ENCODE measurements at places on chromosomes 12 and 14. TPM values are rescaled to one million over a fixed set of nuclear protein-coding genes. Genes with fewer than 3 reads are reported as not detected.

- DNase-seq, result peak; percentile 76
Measured at GRCh38 chr12:30996255-30996654, 69.7 kb downstream of the TSPAN11 start.

KCNA5 gene
- not detected for total RNA-seq

GRCh38 chr12:57005980-57006808 is at the start of gene ZBTB39:
ZBTB39 (minus strand) TSS chr12:57006546; CDS start chr12:57004917, 1,629 bp downstream.
- DNase-seq, result peak; percentile 35

GRCh38 chr14:67821121-67821520 is 1.5 kb downstream of the RAD51B start:
- no peak for DNase-seq

DNA sequence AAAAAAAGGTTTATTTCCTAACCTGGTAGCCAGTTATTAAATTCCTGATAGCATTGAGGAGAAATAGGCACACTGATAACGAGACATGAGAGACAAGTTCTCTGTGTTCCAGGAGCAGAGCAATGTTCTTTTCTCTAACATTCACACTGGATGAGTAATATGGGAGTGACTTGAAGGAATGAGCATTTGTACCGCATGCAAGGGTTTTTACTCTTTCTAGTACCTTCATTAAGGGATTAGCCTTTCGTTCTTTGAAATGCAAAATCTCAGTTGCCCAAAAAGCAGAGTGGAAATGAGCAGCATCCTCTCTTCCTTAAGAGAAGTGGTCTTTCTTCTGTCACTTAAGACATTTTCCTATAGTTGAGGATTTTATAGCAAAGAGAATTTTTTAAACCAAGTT is 54.7 kb downstream of the FGD4 start:
- DNase-seq, result peak; percentile 67

GRCh38 chr14:19930617-19931016 is at the start of gene OR4K1:
OR4K1 (plus strand) TSS chr14:19930917; CDS start chr14:19935667, 4,750 bp downstream.
- no peak for DNase-seq

B4GALNT3 gene
- not detected for total RNA-seq

- no peak for DNase-seq
Measured at GRCh38 chr12:116065606-116066005, 211.9 kb downstream of the MED13L start.

NEUROD4 gene
- not detected for total RNA-seq

DNA sequence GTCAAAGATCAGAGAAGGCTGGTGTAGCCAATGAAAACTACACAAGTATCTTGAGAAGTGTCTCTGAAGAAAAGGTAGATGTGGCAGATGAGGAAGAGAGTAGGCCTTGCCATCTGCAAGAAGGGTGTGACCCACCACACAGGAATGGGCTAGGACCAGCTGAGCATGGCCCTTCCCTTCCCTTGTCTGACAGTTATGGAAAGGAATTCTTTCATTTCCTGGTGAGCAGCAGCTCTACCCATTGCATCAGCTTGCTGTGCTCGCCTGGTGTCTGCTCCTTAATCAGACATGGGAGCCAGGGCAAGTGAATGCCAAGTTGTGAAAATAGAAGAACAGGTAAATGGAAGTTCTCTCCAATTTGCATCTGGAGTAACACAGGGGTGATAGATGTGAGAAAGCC is 145.2 kb upstream of the KRR1 start:
- peak; percentile 95 for DNase-seq

DNA sequence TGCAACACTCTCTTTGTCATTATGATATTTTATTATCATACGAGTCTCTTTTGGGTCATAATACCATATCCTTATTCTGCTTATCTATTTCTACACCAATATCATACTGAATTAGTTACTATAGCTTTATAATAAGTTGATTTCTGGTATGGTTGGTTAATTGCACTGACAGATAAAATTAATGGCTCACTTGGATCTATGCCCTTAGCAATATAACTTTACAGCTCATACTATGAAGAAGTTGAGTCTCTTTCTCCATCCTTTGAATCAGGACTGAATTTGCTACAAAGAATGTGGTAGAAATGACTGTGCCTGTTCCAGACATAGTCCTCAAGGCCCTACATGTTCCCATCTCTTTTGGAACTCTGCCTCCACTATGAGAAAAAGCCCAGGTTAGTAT is 139.7 kb upstream of the DYRK2 start:
- no peak for DNase-seq

DNA sequence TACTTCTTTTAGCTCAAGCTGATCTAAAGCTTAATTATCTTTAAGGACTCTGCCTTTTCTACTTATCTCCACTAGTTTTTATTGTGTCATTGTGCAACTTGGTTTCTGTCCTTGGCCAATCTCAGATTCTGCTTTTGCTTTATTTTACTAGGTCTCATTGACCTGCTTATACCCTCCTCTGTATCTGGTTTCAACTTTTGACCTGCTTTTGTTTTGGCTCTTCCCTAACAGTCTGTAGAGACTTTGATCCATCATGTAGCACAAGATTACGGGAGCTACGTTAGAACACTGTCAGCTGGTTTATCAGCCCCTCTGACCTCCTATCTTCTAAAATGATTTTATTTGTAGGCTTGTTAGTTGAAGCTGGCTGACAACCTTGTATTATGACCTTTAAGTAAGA is 43.6 kb downstream of the ZCRB1 start:
- DNase-seq, result no peak

DNA sequence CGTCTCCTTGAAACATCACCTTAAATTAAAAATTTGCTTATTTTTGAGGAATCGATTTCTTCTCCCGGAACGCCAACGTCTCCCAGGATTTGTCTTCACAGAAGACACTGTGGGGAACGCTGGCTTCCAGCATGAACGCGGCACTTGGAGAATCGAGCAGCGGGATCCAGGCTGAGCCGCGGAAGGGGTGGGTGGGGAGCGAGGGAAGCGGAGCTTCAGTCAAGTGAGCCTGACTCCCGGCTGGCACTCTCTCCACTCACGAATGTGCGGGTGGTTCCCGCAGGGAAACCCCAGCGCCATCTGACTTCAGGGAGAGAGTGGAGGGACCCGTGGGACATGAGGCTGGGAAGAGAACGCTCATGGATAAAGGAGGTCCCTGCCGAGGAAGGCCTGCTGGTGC is 506.0 kb upstream of the TMEM132C start:
- DNase-seq, result no peak

KSR2 gene
- not detected for total RNA-seq

DNA sequence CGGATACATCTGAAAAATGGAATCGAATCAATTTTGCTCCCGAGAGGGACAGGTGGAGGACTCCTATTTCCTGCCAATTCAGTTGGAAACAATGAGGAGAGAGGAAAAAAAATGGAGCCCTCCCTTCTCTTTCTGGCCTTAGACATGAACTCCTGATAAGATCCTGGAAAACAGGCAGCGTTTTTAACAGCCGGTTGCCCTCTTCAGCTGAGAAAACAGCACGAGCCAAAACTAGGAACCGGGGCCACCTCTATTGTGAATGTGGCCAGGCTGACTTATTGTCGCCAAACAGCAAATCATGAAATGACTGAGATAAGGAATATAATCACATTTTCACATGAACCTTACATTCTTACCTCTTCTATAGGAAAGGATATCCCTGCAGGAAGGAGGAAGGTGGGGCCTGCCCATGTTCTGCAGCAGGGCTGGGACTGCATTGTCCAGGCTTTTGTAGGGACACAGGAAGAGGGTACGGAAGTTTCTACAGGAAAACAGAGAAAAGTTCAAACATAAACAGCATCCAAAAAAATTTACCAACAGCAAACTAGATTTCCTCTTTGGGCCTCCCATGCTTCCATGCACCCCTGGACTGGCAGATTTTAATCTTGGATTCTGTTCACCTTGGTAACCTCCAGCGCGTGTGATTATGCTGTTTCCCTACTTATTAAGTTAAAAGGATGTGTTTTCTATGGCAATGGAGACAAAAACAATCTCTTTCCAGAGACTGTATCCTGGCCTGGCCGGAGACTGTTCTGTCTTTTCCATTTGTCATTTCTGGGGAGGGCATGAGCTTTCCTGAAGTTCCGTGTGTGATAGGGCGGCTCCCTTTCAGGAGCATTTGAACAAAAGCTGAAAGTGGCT is 29.0 kb upstream of the ELK3 start:
- no peak for DNase-seq

- DNase-seq, result peak; percentile 20
Measured at GRCh38 chr12:70756118-70756517, 118.9 kb upstream of the PTPRB start.

DNA sequence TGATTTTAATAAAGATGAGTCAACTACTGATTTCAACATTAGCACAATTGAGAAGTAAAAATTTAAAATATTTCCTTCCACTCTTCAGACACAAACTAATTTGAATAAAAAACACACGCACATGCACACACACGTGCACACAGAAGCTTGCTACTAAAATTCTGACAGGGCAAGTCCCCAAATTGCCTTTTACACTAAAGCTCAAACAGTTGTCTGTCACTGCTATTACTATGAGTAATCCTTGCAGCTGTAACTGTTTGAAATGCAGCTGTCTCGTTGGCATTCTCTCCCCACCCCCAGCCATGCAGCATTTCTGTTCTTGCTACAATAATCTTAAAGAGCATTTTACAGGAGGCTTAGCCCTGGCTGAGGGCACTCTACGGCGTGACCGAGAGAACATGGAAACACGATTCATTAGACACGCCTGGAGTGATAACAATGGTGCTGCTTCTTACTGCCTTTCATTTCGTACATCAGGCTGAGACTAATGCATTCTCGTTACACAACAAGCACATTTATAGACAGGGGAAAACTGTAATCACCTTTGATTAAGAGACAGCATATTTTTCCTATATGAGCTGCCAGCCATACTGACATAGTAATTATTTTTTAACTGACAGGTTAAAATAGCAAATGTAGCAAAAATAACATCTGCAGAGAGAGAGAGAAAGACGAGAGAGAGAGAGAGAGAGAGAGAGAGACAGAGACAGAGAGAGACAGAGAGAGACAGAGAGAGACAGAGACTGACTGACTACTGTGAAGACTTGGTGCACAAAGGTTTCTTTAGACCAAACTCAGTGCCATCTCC is 153.8 kb downstream of the MED13L start:
- peak; percentile 66 for DNase-seq

POTEG gene
- not detected for total RNA-seq

DNA sequence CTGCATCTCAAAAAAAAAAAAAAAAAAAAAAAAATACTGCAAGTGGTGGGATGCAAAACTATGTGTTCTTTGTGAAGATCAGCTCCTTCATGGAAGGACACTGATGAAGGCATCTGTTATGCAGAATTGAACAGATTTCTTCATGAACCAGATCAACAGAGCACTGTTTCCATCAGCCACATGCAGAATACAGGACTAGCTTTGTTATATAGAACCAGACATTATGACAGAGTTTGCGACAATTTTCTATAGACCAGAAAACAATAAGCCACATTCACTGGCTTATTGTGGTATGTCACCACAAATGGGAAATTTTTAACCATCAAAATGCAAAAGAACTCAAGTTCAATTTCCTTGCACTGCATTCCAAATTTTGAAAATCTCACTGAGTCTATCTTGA is 34.7 kb downstream of the CIT start:
- no peak for DNase-seq

TMEM121 gene
- total RNA-seq, result 3.9 TPM

TDRD9 gene
- total RNA-seq, result 0.18 TPM

DNA sequence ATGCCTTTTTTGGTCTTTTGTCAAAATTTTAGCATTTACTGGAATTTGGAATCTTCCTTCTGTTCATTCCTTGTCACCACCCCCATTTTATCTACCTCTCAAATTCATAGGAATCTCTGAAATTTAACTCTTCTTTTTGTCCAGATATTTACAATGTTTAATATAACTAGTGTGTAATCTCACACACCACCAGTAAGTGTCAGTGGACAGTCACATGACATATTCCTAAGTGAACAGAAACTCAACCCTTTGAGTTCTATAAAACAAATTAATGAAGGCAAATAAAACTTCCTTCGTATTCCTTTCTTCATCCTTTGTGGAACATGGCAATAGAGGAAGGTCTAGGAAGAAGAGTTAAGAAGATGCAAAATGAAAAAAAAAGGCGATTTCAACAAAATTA is 26.6 kb downstream of the ATF7 start:
- no peak for DNase-seq

SLC6A13 gene
- total RNA-seq, result 0.28 TPM

DNA sequence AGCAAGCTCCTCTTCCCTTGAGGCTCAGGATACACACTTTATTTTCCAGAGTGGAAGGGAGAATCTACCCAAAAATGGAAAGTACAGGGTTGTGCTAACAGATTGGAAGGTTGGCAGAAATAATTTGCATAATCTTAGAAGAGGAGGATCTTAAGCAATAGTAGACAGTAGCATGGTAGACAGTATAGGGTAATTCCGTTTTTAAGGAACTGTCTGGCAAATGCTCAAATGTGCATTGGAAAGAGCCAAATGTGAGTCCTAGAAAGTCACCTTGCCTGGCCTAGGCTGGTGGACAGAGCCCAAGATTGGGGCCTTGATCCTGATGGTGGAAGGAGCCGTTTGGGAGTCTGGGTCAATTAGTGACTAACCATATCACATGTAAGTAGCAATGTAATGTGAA is 13.1 kb upstream of the CARMIL3 start:
- no peak for DNase-seq

KRT71 gene
- total RNA-seq, result not detected

GRCh38 chr12:53624956-53625355 is 1.2 kb downstream of the ATF7 start:
- DNase-seq, result no peak

ESRRB gene
- not detected for total RNA-seq

CEP83 gene
- 3.9 TPM for total RNA-seq

PRIM1 gene
- total RNA-seq, result 12.0 TPM

DNA sequence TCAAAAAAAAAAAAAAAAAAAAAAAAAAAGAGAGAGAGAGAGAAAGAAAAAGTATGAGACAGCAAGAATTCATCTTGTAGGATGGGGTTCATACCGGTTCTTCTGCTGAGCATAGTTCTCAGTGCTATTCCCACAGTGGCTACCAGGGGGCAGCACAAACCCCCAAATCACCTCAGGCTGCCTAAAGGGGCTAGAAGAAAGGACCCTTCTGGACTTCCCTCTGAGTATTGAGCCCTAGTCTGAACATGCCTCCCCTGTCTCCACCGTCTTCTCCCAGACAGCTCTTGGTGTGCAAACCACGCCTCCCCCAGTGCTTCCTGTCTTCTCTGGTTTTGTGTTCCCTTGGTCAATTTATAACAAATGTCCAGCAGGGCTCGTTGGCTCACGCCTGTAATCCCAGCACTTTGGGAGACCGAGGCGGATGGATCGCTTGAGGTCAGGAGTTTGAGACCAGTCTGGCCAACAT is 31.3 kb upstream of the SMUG1 start:
- peak; percentile 74 for DNase-seq

DNA sequence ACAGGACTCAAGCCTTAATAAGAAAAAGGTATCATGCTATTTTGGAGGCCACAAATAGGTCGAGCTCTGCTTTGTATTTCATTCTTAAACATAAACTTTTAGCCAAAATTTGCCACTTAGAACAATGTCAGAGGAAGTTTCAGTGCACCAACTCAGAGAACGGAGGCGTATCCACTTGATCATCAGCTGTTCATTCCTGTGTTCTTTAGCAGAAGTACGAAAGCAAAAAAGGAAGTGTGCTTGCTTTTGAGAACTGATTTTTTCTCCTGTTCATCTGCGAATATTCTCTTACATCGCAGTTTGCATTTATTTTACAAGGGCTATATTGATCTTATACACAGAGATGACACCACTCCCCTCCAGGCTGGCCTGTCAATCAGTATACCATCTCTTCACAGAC is 188.6 kb upstream of the SOX5 start:
- no peak for DNase-seq

Measured in IMR-90 (cell line).